ENCODE measurements at places on chromosomes 5 and 9.

DNA sequence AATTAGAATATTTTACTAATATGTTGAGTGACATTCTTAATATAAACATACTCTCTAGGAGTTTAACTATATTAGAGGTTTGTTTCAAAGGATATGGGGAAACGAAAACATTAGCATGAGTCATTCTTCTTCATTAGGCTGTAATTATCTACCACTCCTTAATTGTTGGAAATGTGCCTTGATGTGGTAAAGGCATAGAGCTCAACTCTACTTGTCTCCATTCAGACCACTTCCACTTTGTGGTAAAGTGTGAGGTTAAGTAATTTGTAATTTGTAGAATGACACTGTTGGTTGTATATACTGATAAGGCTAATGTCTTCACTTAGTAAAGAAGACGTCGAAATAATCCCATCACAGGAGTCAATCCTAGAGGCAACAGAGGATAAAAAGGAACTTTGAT is 58.1 kb downstream of the HAPLN1 start:
- no peak for DNase-seq

DNA sequence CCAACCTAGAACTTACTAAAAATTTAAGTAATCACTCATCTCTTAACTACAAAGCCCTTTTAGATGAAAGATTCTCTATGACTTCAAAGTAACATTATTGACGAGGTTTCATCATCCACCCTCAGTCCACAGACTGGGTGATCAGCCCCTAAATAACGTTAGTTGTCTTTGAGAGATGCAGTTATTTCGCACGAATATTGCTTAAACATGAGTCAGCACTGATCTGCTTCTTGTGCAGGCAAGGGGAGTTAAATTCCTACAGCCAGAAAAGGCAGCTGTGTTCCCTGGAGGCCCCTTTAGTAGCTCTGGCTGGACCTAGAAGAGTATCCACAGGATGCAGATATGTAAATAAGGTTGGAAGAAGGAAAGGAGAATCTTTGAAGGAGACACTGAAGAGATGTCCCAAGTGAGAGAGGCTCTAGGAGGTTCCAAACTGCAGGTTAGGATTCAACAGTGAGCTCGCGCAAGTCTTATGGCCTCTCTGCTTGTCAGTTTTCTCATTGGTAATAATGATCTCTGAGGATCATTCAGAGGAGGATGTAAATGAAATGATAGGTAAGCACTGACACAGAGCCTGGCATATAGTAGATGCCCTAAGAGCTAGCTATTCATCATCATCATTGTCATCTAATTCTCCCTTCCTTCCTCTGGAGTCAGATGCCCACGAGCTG is 122.2 kb upstream of the MAN2A1 start:
- DNase-seq, result no peak

GRCh38 chr5:112646139-112646936 is 91.3 kb upstream of the APC start:
- no peak for DNase-seq

- DNase-seq, result peak; percentile 20
These were observed 483 bp downstream of the G3BP1 start for GRCh38 chr5:151772029-151772845.

DNA sequence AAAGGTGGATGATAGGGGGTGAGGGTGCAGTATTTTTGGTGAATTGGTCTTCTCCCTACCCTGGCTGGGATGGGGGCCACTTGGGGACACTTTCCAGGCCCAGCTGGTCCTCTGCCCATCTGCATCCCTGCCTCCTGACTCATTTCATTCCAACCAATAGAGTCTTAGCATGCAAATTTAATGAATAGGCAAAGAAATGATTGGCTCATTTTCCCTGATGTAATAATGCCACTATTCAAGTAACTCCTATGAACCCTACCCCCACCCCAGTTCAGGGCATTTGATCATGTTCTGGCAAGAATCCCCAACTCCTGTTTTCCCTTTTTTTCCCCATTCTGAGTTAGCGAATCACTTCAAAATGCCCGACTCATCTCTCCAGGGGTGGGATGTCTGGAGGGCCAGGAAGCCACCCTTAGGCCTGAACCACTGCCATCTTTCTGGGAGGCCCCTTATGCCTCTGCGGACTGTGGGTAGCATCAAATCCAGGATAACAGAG is 56.7 kb downstream of the PCDH1 start:
- DNase-seq, result no peak

DNA sequence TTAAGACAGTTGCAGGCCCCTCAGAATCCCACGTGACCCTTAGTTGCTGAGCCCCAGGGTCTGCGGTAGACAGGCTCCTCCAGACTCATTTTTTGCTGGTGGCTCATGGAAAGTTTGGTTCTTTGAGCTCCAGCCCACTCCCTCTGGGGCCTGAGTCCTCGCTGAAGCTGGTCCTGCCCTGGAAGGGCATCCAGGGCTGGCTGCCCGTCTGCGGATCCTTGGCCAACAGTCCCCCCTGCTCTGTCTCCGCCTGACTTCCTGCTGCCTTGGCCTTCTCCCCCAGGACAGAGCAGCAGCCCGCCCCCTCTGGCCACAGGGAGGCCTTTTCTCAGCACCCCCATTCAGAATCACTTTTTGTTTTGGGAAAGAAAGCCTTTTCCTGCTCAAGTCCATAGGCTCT is 24.4 kb downstream of the SLC6A7 start:
- DNase-seq, result no peak

DNA sequence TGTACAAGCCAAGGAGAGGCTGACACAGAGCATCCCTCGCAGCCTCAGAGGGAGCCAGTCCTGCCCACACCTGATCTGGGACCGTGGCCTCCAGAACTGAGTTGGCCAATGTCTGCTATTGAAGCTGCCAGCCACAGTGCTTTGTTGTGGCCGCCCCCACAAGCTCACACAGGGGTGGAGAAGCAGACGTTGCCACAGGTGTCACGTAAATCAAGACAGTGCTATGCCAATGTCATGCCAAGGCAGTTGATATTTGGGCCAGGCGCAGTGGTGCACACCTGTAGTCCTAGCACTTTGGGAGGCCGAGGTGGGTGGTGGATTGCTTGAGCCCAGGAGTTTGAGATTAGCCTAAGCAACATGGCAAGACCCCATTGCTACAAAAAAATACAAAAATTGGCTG is 17.3 kb upstream of the TERT start:
- peak; percentile 38 for DNase-seq

DNA sequence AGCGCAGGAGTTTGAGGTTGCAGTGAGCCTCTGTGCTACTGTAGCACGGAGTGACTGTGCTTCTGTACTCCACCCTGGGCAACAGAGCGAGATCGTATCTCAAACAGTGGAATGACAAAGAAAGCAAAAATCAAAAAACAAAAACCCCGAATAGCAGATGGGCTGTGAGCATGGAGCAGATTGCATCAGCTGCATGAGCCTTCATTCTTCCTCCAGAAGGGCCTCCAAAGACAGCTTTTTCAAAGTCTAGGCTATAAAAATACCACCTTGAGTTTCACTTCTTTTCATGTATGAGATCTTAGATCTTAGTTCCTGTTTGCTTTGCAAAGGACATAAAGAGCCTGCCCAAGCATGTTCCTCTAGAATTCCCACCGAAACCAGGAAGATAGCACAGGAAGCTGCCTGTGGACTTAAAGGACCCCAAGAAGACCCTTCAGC is 15.0 kb upstream of the HSPB3 start:
- DNase-seq, result no peak

DNA sequence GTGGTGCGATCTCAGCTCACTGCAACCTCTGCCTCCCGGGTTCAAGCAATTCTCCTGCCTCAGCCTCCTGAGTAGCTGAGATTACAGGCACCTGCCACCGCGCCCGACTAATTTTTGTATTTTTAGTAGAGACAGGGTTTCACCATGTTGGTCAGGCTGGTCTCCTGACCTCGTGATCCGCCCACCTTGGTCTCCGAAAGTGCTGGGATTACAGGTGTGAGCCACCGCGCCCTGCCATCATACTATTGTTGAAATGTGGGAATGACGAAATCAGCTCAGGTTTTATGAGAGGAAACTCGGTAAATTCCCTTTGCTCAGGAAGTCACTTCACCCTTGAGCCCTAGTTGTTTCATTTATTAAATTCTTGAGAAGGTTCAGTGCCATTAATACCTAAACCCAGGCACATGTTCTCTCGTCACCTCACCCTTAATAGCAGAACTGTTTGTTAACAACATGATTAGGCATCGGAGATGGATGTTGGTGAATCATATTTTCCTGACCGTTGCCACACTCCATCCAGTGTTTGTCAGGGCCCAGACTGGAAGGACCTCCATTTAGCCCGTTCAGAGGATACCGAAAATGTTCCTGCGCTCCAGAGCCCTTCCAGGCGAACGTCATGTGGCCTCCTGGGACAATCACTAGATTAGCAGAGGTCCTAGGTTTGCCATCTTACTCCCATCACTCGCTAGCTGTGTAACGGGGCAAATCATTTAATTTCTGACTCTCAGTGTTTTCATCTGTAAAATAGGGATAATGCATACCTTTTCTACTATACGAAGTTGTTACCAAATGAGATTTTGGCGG is 20.0 kb upstream of the CREBRF start:
- DNase-seq, result no peak

GRCh38 chr5:10474521-10475075 is 32.9 kb downstream of the ROPN1L start:
- no peak for DNase-seq

DNA sequence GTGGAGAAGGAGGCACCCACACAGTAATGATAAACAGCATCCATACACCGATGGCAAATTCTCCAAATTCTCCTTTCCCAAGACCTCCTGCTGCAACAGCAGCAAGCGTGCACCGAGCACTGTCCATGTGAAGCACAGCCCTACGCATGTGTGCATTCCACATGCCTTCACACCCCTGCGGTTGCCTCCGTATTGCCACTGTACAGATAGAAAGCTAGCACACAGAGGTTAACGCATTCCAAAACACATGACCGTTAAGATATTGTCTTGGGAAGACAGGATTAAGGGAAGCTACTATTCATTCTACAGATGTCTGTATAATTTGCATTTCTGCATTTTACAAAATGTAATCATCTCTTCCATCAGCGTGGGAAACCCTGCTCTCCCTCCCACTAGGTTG is 6.6 kb downstream of the FLT4 start:
- DNase-seq, result no peak

DNA sequence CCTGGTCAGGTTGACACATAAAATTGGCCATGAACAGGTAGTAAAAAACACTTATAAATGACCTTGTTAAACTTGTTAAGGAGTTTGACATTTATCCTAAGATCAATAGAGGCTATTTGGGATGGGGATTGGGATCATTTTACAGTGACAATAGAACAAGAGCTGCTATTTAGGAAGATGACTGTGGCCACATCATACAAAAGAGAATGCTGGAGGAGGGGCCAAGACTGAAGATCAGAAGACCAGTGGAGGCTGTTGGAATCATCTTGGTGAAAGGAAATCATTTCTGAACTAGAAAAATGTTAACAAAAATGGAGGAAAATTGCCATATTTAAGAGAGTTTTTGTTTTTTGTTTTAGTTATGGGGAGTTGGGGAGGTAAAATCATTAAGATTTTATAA is 304.8 kb upstream of the TLE4 start:
- no peak for DNase-seq

DNA sequence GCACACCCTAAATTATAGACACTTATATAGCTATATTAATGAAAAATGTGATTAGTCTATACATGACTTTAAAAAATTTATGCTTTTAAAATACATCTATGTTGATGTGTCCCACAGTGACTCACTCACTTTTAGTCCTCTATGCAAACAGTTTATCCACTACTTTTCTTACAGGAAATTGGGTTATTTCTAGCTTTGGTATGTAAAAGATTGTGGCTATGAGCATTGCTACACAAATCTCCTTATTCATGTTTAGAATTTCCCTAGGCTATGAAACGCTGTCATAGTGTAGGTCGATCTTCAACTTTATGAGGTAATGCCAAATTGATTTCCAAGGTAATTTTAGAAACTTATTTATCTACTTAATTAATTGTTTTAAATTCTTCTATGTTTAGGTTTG is 687.4 kb downstream of the PRR16 start:
- DNase-seq, result no peak

DNA sequence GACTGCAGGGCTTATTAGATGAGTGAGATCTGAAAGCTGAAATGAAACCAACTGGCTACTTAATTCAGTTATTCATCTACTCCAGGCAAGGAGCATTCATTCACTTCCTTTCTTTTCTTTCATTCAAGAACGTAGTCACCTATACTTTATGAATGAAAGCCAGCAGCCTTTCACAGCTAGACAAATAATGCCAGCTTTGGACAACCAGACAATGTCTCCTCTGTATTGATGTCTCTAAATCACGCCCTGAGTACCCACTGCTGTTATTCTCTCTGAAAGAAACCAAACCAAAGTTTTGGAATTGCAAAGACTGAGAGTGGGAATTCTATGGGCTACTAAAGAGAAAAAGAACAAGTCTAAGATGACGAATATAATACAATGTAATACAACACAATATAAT is 121.2 kb upstream of the PTPN3 start:
- no peak for DNase-seq

DNA sequence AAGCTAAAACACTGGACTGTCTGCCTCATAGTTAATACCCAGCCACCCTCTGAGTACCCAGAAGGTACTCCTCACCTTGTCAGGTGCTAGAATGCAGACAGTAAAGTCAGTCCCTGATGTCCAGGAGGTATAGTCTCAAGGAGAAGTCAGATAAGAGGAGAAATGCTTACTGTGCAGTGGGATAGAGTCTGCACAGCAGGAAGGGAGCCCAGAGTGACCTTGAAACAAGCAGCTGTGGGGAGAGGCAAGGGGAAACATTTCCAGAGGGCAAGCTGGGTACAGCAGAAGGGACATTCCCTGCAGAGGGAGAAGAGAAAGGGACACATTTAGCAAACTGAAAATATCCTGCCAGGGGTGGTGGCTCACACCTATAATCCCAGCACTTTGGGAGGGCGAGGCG is 122.7 kb downstream of the GCNT1 start:
- DNase-seq, result no peak

DNA sequence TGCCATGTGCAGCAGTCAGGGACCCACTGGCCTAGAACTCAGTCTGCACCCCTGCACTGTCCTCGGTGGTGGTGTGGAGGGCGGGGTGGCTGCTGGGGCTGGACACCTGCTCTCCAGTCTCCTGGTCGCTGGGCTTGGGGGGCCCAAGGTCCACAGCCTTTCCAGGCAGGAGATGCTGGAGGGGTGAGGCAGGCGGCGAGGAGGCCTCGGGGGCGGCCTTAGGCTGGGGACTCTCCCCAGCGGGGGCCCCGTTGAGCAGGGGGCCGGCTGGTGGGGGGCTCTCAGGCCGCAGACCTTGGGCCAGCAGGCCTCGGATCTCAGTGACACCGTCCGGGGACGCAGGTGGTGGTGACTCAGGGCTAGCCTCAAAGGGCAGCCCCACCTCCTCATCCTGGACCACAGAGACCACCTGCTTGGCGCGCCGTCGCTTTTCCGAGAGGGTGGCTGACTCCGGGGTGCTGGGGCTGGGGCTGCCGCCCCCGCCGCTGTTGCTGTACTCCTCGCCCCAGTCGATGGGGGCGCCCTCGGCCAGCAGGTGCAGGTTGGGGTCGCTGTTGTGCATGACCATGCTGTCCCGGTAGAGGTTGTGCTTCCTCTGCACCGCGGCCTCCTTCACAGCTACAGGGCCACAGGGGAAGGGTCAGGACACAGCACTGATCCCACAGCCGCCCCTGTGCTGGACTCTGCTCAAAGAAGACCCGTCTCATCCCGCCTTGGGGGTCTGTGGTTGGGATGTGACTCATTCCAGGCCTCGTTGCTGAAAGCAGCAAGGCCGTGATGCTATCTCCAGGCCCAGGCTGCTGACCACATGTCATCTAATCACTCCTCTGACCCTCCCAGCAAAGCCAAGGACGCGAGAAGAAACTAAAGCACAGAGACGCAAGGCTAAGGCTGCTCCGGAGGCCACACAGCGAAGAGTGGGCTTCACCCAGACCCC is 55.8 kb downstream of the LRSAM1 start:
- DNase-seq, result no peak
